Esophagus squamous epithelium (tissue), 5 donors: ENCODE measurements at places on chromosomes 11 and 22.

DNA sequence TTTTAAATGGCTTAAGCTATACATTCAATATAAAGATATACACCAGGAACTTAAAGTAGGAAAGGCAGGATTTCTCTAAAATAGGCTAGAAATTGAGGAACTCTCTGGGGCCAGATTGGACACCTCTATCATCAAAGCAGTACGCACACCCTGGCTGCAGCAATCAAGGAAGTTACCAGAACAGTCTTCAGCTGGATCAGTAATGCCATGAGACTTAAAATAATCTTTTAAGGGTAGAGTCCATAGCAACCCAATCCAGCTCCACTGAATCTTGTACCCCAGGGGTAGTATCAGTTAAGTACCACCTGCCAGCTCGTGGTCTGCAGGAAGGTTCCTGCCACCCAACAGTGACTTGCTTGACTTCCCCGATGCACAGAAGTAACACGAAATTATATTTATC is 3.0 kb downstream of the RDX start:
- DNase-seq = no peak

DNA sequence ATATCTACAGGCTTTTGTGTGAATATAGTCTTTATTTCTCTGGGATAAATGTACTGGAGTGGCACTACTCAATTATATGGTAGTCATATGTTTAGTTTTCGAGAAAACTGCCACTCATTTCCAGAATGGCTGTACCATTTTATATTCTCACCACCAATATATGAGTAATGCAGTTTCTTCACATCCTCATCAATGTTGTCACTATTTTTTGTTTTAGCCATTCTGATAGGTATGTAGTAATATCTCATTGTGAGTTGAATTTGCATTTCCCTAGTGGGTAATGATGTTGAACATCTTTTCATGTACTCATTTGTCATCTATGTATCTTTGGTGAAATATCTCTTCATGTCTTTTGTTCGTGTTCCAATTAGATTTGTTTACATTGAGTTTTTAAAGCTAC is 18.0 kb downstream of the ACRV1 start:
- DNase-seq = no peak

GRCh38 chr22:20639343-20639742 is 131.9 kb downstream of the MED15 start:
- DNase-seq = no peak

GRCh38 chr22:28810821-28811491 is 10.6 kb upstream of the XBP1 start:
- DNase-seq = no peak
